ENCODE measurements at places on chromosomes 7 and 10.
A peak's percentile ranks its signal among the peaks of the same experiment; 100 is the strongest.

DNA sequence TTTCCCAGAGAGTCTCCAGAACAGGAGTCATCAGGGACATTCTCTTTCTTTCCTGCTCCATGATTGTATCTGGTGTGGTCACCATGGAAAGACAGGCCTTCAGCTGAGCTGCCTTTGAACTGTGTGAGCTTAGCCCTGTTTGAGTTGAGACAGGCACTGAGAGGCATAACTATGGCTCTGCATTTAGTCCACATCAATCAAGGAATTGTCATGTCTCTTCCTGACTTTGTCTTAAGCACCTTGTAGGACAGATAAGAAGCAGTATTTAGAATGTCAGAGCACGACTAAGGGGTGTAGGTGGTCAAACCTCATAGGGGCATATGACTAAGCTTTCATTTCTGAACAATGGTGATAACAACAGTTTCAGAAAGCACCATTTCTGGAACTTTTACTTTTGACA, 53.5 kb downstream of the EPDR1 start:
- no peak for DNase-seq

DNA sequence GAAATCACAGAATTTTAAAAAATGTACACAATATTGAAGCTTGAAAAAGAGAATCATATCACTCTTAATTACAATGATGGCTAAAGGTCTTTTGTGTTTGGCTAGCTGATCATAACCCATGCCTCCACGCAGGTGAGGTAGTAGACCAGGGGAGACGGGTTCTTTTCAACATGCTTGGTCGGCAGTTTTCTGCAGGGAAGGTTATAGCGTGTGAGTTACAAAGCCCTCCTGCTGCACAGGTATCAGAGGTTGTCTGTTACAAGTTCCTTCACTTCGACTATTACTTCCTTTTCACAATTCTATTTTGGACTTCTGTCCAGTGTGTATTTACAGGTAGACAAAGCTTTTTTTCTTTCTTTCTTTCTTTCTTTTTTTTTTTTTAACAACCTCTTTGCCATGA, 127.1 kb upstream of the PRPS1L1 start:
- no peak for DNase-seq

DNA sequence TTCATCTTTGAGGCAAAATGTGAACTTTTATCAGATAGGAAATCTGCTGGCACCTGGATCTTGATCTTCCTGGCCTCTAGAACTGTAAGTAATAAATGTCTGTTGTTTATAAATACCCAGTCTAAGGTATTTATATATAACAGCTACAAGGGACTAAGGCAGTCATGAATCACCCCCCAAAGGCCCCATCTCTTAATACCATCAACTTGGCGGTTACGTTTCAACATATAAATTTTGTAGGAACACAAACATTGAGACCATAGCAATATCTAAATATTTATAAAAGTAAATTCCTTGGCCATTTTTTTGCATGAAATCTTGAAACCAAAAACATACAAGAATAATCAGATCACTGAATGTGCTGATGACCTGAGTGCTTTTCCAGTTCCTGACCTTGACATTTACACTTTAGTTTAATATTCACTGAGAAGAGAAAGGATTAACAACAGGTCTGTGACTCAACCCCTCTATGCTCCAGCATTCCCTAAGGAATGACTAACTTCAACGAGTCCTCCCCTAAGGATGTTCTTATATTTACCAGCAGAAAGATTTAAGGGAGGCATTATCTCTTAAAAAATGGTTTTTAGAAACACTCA, 1438.5 kb upstream of the CELF2 start:
- DNase-seq = no peak

DNA sequence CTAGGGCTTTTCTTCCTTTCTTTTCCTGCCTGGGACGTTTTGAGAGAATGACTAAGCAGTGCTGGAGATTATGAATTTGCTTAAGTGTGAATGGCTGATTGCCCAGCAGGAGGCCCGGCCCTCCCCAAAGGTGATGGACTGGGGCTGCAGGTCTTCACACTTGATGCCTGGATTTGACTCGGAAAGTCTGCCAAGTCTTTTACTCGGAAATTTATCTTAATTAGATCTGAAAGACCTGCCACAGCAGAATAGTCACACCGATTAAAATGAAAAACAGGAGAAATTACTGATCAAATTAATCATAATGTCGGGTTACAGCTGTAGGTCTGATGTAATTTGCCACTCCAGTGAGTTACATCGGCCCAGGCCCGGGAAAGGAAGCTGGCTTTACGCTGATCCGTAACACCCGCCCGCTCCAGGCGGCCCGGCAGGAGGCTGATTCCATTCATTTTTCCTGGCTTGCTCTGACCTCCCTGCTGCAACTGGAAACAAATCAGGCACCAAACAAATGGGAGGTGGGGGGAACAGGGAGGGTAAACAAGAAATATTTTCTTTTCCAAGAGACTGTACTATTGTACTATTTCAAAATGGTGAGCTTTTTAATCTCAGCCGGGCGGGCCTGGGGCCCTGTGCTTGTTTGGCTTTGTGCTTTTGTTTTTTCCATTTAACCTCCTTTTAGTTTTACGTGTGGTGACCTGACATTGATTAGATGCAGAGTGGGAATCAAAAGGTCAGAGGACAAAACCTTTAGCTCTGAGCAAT, 212.4 kb upstream of the YAE1 start:
- DNase-seq = no peak

GRCh38 chr7:85423209-85423895, 236.5 kb upstream of the SEMA3D start:
- DNase-seq = no peak

DNA sequence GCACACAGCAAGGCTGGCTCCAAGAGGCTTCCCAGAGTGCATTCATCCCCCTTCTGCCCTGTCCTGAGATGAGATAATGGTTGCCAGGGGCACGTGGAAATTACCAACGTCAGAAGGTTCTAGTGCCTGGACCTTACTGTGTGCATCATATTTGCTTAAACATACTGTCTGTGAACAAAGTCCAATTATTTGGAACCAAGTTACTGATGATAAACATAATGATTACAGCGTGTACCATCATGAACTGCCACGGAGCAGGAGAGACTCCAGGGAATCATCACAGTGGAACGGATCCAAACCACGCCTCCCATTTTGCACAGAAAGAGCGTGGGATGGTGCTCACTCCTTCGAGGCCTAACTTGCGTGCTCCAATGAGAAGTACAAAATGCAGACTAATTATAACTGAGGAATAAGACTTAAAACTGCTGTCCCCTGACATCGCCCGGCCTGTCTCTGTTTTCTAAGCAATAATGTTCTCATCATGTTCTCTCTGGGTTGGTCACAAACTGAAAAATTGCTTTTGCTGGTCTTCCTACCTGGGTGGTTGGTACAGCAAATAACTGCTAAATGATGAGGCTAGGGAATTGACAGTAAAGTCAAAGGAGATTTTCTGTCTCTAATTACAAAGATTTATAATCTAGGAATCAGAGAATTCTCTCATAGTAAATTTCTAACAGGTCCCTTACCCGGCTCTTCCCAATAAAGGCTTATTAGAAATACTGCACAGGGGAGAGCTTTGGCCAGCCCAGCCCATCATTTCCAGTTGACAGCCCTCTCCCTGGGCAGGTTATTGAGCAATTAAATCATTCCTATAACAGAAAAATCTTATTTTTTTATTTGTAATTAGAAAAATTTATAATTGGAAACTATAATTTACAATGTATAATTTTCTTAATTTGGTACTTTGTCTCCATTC, 182.2 kb downstream of the CAMK1D start:
- DNase-seq = no peak

DNA sequence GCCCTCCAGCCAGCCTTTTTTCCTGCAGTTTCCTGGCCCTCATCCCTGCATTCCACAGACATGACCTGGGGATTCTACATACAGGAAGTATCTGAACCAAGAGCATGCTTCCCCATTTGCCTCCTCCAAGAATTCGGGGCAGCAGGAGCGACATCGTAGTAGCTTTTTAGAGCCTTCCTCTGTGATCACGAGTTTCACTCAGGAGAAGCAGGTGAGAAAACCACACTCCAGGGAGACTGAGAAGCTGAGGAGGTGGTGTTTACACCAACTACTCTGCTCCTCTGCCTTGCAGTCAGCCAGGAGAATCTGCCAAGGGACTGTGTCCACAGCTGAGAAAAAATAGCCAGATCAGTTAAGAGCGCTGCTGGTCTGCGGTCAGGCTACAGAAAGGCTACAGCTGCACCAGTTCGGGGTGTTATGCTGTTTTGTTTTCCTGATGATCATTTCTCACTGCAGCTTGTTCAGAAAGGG, 54.1 kb downstream of the HSPA12A start:
- DNase-seq = no peak

DNA sequence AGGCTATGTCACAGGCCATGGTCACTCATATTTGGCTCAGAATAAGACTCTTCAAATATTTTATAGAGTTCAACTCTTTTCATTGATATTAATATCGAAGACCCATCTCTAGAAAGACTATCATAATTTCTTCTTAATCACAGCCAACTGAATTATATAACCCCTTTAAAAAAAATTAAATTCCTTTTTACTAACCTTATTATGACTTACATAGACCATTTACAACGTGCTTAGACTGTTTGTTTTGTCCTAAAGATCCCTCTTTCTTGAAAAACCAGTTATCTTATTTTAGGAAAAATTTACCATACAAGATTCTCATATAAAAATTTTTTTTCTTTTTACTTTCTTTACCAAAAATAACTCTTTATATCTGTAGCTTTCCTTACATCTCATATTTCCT, 10.2 kb upstream of the TMEM254 start:
- no peak for DNase-seq

GRCh38 chr10:3867454-3868270, 82.7 kb upstream of the KLF6 start:
- no peak for DNase-seq

- peak; percentile 53 for DNase-seq
Observed at GRCh38 chr7:121994625-121995410, 121.9 kb downstream of the PTPRZ1 start.

- DNase-seq = no peak
Observed at GRCh38 chr10:68900427-68901104, 549 bp upstream of the DDX50 start.

GRCh38 chr10:26805567-26806245, 55.1 kb downstream of the ABI1 start:
- DNase-seq = no peak

- no peak for DNase-seq
Observed at GRCh38 chr10:812787-813186, 118.7 kb downstream of the LARP4B start.

DNA sequence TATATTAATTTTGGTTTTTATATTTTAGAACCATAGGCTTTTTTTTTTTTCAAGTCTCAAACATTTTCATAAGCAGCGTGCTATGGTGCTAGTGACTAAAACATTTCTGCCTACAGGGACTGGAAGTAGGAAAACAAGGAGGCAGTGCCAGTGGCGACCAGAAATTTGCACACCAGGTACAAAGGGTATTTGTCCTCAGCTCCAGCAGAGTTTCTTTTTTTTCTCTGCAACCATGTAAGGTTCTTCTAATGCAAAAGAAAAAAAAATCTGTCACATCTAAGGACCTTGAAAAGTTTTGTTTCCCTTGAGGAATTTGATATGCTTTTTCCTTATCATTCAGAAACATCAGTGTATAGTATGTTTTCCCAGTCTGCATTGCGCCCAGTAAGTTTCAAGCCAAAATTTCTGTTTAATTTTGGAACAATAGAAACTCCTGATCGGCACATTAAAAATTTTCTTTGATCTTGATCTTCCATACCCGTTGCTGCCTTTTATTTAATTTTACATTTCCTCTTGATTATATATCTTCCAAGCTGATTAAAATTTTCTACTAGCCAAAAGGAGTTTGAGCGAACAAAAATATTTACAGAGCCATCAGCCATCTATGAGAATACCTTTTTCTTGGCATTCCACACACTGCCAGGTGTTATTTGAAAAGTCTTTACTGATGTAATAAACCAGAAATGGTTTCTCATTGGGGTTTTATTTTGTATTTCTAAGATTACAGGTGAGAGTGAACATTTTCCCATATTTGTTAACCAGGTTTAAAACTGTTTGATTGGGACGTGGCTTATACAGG, 956 bp upstream of the KLHDC10 start:
- no peak for DNase-seq

DNA sequence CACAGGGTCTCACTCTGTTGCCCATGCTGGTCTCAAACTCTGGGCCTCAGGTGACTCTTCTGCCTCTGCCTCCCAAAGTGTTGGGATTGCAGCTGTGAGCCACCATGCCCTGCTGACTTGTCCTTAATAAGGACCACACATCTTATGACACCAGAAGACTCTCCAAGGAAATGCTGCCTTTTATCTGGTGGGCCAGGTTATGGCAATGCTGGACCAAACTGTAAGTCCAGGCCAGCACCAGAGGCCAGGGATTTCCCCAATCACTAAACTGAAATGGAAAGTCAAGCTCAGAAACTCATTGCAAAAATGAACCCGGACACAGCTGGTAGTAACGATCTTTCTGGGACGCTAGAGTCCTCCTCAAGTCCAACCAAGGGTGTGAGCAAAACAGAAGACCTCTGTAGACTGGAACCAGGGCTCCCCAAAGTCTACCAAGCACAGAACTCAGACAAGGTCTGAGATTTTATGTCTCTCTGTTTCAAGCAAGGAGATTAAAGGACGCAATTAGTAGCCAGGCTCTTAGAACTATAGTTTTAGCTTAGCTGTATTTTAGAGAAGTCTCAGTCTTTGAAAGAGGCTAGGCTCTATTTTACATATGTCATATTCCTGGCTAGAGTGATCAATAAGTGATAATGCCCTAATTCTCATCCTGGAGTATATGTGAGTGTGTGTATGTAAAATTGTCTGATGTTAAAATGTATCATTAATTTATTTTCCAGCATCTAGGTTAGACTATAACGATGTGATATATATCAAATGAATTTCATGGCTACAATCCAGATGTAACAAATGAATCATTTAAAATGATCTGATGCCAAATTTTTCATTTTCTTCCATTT, 74.0 kb upstream of the ITGB1 start:
- DNase-seq = no peak

Data from B cell (primary cell).